Activated T-cell treated with anti-CD3 and anti-CD28 coated beads for 48 hours (primary cell): ENCODE measurements at places on chromosomes 4 and X.

- no peak for DNase-seq
Measured at GRCh38 chr4:185305979-185306442, 89.7 kb downstream of the LRP2BP start.

GRCh38 chr4:10667701-10668326, 16.8 kb downstream of the CLNK start:
- no peak for DNase-seq

- DNase-seq: no peak
Measured at GRCh38 chrX:44428989-44429627, 85.6 kb upstream of the EFHC2 start.

DNA sequence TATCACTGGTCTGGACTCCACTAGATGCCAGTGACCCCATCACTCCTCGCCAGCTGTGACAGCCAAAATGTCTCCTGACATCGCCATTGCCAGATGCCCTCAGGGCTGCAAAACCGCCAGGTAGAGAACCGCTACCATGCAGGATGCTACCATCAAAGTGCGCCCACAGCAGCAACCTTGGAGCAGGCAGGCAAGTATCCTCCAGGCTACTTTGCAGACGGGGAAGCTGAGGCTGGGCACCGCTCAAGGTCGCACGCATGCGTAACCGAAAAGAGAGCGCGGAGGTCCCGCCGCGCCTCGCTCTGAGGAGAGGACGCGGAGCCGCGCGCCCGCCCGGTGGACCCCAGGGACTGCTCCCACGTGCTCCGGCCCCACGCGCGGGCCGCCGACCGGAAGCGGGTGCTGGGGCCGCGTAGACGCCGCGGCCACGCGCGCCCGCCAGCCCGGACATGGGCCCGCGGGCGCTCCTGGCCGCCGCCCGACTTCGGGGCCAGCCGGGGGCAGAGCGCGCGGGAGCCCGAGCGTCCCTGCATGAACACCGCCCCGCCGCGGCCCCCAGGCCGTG, at the start of gene STS:
Gene STS, plus strand, starts transcription at position 300 of the 565 bp plus-strand sequence. CDS start 105,488 bp downstream, outside the sequence.
- DNase-seq: no peak

- DNase-seq: no peak
Measured at GRCh38 chr4:97496298-97496873, 646.9 kb downstream of the STPG2 start.

DNA sequence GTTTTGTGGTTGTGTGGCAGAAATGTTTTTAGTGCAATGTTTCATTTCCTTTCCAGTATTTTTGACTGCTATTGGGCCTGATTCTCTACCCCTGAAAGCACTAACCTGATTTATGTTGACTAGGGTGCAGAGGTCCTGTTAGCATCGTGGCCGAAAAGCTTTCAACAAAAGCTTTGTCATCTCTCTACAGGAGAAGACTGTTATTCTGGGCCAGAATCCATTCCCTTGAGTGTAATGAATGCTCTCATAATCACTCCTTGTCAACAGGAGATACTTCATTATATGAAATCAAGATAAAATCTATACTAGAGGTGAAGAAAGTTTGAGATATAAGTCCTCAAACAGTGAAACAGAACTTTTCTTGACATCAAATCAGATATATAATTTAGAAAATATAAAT, 195.5 kb downstream of the ZNF330 start:
- no peak for DNase-seq

DNA sequence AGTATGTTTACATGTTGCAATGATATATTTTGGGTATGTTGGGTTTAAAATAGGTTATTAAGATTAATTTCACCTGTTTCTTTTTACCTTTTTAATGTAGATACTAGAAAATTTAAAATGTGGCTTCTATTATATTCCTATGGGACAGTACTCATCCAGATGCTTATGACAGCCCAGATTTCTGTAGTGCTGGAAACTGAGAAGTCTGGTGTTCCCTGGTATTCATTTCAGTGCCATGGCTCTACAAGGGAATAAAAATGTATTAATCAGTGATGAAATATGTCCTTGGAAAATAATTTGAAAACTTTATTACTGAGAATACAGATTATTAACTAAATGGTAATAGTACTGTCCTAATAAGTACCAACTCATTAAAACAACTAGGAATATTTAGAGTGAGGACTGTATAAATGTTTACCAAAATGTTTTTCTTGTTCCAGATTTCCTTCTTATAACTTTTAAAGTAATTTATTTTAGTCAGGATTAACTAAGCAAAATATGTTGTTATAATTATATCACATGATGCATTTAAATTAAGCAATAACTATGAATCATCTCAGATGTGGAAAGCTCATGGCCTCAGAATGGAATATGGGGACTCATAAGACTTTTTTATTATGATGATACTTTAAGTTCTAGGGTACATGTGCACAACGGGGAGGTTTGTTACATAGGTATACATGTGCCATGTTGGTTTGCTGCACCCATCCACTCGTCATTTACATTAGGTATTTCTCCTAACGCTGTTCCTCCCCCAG, 25.3 kb downstream of the ARHGAP24 start:
- no peak for DNase-seq

DNA sequence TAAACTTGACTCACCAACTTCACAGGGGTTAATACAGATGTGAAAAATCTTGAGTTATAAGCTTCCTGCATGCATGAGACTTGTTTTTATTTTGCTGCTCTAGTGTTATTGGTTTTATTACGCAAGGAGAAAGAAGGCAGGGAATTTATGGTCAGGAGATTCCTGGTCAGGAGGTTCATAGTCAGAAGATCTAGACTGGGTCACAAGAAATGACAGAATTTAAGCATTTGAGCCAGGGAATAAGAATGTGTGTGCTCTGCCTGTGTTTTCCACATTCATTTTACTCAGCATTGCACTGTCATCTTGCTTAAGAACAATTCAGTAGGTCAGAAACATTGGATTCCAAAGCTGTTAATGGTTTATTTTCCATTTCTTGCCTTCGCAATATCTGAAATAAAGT, 2522.1 kb downstream of the ARAP2 start:
- DNase-seq: no peak
